ENCODE measurements at places on chromosomes 11 and 22.

DNA sequence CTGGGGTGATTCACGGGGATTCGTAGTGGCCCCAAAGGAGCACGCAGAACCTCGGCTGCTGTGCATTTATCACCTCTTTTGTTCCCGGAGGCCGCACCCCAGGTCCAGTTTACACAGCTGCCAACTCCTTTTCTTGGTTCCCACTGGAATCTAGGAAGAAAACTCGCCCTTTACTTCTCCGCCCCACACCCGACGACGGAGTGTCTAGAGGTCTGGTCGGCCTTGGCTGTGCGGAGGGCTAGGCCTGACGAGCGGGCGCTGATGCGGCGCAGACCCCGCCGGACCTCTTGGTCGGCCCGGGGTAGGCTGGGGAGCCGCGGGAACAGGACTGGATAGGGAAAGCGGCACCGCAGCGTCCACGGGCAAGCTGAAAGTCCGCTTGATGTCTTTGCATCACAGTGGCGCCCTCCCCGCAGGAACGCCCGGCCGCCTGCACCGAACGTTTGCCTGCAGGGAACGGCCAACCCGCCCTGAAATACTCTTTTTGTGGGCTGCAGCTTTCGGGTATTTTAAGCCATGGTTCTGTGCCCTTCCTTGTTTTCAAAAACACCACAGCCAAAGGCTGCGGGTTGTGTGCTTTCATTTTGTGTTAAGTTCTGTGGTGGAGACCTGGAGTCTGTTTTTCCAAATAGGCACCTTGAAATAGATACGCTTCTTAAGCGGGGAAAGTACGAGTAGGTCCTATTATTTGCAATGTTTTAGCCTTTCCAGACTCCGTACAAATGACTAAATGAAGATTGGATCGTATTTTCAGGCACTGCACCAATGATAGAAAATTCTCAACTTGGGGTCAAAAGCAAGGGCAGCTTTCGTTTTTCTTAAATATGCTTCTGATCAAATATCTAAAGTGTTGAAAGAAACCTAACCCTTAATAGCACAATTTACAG, 829 bp upstream of the ZBED5 start:
- DNase-seq = peak; percentile 87

DNA sequence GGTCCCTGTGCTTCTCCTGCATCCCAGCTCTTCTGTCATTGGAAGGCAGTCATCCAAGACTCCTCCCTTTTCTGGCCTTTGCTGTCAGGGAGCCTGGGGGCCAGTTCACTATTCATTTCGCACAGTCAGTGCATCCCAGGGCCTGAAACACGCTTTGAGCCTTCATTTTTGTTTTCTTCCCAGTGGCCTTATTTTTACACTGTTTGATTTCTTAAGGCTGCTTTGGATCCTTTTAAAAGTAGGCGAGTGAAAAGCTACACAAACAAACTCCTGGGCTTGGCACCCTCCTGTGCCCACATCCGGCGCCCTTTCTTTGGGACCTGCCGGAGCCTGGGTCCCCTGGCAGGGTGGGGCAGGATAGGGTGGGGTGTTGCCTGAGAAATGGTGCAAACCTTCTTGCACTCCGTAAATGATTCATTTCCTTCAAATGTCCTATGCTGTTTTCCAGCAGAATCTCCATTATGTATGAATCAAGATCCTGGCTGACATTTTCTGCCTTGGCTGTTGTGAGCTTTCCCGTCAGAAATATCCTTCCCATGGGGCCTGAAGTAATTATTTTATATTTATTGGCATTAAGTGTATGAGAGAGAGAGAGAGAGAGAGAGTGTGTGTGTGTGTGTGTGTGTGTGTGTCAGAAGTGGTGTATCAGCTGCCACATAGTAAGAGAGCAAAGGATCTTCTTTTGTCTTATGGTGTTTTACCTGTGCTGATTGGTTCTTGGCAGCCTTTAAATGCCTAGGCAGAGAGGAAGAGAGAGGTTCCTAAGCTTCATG, 45.6 kb downstream of the BCR start:
- no peak for DNase-seq

DNA sequence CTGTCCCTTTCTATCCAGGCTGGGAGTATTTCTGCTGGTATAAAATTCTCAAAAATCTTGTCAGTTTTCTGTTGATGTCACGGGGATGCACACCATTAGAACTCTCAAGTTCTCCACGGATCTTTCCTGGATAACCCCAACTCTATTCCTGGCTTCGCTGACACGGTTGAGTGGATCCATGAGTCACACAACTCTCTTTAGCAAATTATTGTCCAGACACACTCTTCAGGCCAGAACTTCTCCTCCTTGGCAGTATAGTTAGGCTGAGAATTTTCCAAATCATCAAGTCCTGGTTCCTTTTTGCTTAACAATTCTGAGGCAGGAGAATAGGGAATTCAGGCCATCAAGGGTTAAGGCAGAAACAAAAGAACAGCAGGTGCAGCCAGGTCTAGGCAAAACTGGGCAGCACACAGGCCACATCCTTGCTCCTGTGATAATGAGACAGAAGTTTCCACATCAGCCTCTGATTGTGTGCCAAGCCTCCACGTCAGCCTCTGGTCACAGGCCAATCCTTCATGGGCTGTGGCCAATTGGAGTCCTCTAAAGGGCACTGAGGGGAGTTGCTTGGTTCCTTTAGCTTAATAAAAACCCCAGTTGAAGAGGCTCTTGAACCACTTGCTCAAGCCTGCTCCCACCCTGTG, 5.7 kb upstream of the ACAT1 start:
- peak; percentile 92 for DNase-seq

- no peak for DNase-seq
Observed at GRCh38 chr11:65300621-65301275, 13.9 kb upstream of the CDC42EP2 start.

DNA sequence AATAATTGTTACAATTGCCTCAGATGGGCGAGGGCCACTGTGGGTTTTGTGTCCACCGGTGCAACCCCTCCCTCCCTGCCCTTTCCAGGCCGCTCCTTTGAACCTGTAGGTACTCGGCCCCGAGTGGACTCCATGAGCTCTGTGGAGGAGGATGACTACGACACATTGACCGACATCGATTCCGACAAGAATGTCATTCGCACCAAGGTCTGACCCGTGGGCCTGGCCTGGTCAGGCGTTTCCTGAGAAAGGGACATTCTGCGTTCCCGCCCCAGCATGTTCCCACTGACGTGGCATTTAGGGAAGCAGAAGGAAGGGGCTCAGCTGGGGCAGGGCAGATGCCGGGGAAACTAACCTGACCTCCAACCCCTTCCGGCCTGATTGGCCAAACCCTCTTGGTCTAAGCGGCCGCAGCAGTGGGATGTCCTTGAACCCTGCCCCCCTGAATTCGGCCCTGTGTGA, 10.1 kb downstream of the SIDT2 start:
- no peak for DNase-seq

DNA sequence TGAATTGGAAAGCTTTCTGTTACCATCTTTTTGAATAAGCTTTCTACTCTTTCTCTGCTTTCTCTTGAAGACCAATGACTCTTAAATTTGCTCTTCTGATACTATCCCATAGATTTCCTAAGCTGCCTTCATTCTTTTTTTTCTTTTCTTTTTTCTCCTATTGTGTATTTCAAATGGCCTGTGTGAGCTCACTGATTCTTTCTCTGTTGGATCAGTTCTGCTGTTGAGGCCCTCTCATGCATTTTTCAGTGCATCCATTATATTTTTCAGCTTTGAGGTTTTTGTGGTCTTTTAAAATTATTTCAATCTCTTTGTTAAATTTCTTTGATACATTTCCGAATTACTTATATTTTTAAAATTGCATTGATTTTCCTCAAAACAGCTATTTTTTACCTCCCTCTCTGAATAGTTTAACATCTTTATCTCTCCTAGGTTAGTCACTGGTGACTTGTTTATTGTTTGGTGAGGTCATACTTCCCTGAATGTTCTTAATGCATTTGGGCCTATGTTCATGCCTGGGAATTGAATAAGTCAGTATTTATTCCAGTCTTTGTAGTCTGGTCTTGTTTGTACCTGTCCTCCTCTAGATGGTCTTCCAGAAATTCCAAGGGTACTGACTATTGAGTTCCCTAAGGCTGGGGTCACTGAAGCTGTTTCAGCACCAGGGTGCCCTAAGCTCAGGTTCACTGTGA, 110.6 kb upstream of the SERPIND1 start:
- no peak for DNase-seq

DNA sequence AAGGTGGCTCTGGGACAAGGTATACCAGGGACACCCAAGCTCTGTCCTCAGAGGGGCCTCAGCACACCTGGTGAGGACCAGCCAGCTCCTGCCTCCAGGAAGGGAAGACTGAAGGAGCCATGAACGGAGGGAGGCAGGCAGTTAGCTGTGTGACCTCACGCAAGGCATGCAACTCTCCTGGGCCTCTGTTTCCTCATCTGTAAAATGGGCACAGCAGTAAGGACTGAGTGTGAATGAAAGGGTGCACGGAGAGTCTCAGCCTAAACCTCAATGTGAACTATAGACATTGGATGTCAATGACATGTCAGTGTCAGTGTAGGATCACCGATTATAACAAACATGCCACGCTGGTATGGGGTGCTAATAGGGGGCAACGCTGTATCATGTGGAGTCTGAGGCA, 18.4 kb downstream of the PGA5 start:
- DNase-seq = no peak

DNA sequence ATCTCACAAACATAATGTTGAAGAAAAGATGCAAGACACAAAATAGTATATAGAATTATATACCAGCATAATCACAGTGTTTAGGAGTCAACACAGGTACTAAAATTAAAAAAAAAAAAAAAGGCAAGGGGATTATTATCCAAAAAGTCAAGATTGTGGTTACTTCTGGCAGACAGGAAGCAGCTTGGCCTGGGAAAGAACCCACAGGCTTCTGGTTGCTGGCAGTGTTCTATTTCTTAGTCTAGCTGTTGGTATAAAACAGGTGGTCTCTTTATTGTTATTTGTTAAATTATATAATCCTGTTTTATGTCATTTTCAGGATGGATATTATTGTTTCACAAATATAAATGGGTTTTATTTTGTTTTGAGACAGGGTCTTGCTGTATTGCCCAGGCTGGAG, 54.0 kb downstream of the C11orf58 start:
- DNase-seq = no peak

DNA sequence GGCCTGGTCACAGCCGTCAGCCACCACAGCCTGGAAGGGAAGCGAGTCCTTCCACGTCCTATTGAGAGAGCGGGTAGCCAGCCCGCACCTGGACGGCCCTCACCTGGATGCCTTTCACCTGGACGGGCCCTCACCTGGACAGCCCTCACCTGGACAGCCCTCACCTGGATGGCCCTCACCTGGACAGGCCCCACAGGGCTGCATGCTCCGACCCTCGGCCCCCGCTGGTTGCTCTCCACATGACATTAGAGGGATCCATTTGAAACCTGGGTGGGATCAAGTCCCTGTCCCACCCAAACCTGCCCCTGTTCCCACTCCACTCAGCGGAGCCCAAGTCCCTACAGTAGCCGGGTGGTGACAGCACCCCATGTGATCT, 3.7 kb downstream of the C1QTNF6 start:
- no peak for DNase-seq

- DNase-seq = no peak
Observed at GRCh38 chr11:63612181-63612580, 2.1 kb downstream of the PLAAT3 start.

DNA sequence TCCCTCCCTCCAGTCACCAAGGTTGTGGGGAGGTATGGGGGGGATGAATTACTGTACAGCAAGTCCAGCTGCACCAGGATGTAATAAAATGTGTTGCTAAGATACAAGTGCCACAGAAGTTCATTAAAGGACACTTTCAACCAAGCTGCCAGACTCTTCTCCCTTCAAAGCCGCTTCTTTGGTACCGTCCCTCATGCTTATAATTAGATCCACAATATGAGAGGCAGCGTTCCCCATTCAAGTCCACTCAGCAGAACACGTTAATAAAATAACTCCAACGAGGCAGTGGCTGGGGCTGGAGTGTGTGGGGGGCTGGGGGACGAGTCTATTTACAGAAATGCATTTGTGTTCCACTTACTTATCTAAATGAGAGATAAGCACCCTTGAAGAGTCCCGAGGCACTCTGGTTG, 14.7 kb downstream of the PHF21B start:
- DNase-seq = no peak

DNA sequence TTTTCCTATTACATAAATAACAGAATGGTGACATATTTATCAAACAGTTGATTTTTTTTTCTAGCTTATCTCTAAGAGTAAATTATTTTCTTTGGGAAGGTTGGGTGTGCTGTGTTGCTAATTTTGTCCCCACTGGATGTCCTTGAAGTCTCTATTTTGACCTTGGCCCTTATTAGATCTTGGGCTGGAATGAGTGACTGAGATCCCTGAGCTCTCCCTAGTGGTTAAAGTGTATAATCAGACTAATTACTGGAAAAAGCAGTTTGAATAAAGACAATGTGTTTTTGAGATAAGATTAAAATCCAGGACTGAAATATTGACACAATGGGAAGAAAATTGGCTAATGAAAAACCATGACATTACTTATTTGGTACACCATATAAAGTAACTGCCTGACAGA, 56.1 kb downstream of the AASDHPPT start:
- peak; percentile 6 for DNase-seq

DNA sequence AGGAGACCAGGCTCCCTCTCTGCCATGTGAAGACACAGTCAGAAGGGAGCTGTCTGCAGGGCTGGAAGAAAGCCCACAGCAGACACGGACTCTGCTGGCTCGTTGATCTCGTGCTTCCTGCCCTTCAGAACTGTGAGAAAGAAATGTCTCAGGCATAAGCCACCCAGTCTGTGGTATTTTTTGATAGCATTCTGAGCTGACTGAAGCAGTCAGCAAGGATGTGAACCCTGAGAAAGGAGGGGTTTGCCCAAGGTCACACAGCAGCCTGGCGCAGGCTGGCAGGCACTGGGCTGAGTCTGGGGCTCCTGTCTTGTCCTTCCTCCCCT, 255.1 kb upstream of the B3GAT1 start:
- no peak for DNase-seq

GRCh38 chr22:31192513-31192912, 19.6 kb upstream of the LIMK2 start:
- no peak for DNase-seq

- peak; percentile 46 for DNase-seq
Observed at GRCh38 chr11:113991170-113991569, 16.3 kb downstream of the HTR3A start.

GRCh38 chr22:19884954-19885751, 30.5 kb upstream of the GNB1L start:
- DNase-seq = no peak

DNA sequence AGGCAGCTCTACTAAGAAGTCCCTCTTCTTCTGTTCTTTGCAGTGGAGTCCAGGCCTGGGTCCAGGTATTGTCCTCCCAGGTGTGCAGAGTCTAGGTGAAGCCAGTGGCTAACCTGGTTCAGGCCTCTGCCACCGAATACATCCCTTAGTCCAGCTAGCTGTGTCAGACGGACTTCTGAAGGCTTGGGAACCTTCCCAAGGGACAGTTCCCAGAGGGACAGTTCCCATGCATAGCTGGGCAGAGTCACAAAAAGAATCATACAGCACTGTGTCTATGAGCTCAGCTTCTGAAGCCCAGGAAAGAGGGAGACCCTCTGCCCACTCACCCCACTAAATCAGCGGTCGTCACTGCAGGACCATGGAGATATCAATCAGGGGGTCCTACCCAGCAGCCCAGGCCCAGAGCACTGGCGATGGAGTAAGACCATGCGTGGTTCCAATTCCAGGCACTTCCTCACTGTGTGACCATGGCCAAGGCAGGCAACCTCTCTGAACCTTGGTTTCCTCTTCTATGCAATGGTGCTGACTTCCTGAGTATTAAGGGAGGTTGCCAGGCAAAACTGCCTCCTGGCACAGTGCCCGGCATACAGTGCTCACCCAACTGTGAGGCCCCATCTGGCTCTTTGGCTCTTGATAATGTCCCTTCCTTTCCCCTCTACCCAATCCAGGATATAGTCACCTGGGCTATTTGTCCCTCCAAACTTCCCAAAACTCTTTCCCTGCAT, 3.4 kb downstream of the MS4A10 start:
- no peak for DNase-seq

Data from DMS53 (cell line).